Activated naive CD8-positive, alpha-beta T cell treated with anti-CD3 and anti-CD28 coated beads for 36 hours (primary cell): ENCODE measurements at places on chromosomes 3 and 15. TPM values are rescaled to one million over a fixed set of nuclear protein-coding genes. Genes with fewer than 3 reads are reported as not detected.

- H3K27me3 ChIP-seq, result peaks cover 22% of the 10 kb centered on the region
- DNase-seq, result no peak
- no peaks in the 10 kb centered on the region for H3K36me3 ChIP-seq
- H3K27ac ChIP-seq, result no peak overlapping the region
Measured at GRCh38 chr3:38739396-38739689, 76.7 kb downstream of the SCN10A start.

DNA sequence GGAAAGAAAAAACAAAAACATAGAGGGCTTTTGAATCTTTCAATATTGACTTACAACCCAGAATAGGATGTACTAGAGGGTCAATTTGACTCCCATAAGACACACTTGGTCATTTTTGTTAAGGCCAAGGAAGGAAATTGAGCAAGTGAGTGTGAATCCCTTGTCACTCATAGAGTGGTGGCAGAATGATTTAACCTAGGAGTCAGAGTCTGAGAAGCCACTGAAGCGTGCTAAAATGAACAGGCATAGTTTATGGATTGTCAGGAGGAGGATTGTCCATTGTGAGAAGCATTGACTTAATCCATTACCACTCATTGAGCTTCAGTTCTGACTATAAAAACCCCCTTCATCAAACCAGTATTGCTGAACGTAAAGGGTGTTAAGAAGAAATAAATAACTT, 8.2 kb upstream of the GCSAM start:
- DNase-seq, result no peak
- H3K27ac ChIP-seq, result no peak overlapping the region
- H3K4me3 ChIP-seq, result no peak overlapping the region

DNA sequence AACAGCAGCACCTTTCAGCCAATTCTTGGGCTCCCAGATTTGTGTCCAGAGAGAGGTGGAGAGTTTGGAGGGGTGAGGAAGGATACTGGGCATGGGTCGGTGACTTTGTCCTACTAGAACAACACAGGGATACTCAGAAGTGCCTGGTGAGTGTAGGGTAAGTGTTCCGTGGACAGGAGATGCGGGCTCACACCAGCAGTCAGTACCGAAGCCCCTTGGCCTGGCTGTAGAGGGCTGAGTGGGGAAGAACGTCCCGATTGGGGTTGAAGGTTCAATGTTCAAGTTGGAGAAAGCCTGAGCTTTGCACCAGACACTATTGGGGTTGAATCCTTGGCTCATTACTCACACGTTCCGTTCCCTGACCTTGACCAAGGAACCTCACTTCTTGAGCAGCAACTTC, 40.8 kb upstream of the SLC6A11 start:
- H3K36me3 ChIP-seq, result no peaks in the 10 kb centered on the region
- no peak overlapping the region for H3K27ac ChIP-seq
- DNase-seq, result no peak
- no peaks in the 10 kb centered on the region for H3K4me1 ChIP-seq
- no peak overlapping the region for H3K4me3 ChIP-seq

The NOX5 gene
- not detected for total RNA-seq

The USP50 gene
- not detected for total RNA-seq
